ENCODE measurements at places on chromosomes 1 and 21. TPM values are rescaled to one million over a fixed set of nuclear protein-coding genes. Genes with fewer than 3 reads are reported as not detected.
A peak's percentile ranks its signal among the peaks of the same experiment; 100 is the strongest.

- peak; percentile 40 for DNase-seq
Observed at GRCh38 chr1:70509996-70510876, 99.2 kb downstream of the CTH start.

Gene GBP6
- polyA plus RNA-seq: not detected

Gene SLAMF1
- 0.19 TPM for polyA plus RNA-seq

Gene FMO5
- polyA plus RNA-seq: 9.3 TPM

GRCh38 chr1:244065063-244065793, 14.1 kb downstream of the ZBTB18 start:
- DNase-seq: no peak

DNA sequence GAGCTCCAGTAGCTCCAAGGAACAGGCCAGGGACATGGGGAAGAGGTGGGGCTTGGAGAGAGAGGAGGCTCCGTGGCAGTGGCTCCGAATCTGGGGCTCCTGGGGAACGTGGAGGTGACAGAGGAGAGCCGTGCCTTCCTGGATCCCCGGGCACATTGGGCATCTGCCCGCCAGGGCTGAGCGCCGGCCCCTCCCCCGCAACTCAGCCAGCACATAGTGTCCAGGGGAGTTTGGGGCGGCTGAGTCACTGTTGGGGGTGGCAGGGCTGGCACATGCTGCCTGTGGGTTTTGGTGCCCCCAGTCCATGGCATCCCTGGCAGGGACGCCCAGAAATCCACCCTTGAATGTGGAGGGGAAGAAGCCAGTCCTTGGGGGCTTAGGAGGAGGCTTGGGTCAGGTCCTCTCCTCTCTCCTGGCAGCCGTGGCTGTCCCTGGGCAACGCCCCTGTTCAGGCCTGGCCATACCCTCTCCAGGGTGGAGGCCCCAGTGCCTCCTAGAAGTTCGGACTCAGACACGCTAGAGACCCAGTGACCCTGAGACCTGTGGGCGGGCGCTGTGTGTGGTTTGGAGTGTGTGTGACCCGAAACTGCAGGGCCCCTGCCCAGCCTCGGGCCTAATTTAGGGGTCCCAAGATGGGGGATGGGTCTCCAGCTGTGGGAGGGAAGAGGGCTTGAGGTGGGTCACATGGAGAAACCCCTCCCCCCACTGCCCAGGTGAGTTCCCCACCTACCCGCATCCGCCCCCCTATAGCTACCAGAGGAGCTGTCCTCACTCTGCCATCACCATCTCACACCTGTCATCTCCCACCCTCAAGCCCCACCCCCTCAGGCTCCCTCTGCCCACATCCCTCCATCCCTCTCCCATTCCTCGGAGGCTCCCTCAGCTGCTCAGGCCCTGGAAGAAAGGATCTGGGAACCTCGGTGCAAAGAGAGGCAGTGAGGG, 1.6 kb downstream of the HSPB7 start:
- no peak for DNase-seq

Gene NTNG1
- polyA plus RNA-seq: 26.5 TPM

DNA sequence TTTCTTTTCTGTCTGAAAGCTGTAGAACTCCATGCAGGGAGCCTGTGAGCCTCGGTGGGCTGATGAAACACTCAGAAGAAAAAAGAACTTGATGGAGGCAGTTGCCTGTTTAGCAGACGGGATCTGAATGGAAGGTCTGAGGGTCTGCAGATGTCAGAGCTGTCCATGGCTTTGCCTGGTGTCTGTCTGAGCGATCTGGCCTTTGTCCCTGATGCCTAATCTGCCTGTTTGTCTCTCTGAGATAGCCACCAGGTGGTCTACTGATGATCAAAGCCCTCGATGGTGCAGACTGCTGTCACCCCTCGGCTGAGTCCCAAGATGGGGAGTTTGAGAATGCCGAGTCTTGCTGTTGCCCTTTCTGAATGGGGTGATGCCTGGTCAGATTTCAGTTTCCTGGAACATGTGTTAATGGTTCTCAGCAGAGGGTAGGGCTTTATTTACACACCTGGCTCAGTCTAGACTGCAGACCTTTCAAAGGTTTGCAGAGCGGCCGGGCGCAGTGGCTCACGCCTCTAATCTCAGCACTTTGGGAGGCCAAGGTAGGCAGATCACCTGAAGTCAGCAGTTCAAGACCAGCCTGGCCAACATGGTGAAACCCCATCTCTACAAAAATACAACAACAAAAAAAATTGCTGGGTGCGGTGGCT, 90.4 kb downstream of the KIF26B start:
- no peak for DNase-seq

- no peak for DNase-seq
Observed at GRCh38 chr1:234004591-234004990, 100.1 kb downstream of the SLC35F3 start.
